ENCODE measurements at places on chromosomes 5 and 9. TPM values are rescaled to one million over a fixed set of nuclear protein-coding genes. Genes with fewer than 3 reads are reported as not detected.
A peak's percentile ranks its signal among the peaks of the same experiment; 100 is the strongest.

PIP5K1B gene
- 2.5 TPM for polyA plus RNA-seq

FBP1 gene
- 34.7 TPM for polyA plus RNA-seq

- DNase-seq: peak; percentile 82
These were observed 17.9 kb upstream of the POC5 start for GRCh38 chr5:75734913-75735789.

GRCh38 chr5:136808756-136809155 lies 443.4 kb upstream of the TRPC7 start:
- peak; percentile 55 for DNase-seq

DNA sequence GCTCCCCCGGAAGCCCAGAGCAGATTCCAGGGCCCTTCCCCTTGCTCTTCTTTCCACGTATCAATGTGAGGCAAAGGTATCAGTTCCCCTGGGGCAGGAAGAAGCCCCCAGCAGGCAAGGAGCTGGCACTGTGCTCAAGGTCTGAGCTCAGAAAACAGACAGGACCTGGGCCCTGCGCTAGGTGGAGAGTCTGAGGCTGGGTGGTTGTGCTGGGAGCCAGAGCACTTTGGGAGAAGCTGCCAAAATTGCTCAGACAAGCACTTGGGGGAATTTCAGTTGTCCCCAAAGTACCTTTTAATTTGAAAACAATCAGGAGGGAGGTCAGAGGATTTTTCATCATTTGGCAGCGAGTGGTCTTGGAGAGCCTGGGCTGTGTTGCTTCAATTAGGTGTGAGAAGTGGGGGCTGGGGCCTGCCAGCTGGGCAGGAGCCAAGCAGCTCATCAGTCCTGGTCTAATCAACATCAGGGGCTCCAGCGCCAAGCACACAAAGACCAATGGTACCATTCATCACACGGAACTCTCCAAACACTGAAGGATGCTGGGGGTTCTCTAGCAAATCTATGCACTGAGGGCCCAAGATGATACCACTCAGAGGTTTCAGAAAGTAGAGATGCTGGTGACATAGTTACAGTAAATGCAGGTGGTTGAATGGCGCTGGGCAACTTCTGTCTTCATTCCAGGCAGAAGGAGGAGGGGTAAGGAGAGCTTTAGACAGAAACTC lies 176.5 kb downstream of the SNX18 start:
- DNase-seq: peak; percentile 63

DPH7 gene
- polyA plus RNA-seq: 19.4 TPM

LOX gene
- 1.8 TPM for polyA plus RNA-seq

- peak; percentile 35 for DNase-seq
These were observed 1.0 kb upstream of the CRB2 start for GRCh38 chr9:123354806-123355508.

FAM153A gene
- 0.48 TPM for polyA plus RNA-seq

DNA sequence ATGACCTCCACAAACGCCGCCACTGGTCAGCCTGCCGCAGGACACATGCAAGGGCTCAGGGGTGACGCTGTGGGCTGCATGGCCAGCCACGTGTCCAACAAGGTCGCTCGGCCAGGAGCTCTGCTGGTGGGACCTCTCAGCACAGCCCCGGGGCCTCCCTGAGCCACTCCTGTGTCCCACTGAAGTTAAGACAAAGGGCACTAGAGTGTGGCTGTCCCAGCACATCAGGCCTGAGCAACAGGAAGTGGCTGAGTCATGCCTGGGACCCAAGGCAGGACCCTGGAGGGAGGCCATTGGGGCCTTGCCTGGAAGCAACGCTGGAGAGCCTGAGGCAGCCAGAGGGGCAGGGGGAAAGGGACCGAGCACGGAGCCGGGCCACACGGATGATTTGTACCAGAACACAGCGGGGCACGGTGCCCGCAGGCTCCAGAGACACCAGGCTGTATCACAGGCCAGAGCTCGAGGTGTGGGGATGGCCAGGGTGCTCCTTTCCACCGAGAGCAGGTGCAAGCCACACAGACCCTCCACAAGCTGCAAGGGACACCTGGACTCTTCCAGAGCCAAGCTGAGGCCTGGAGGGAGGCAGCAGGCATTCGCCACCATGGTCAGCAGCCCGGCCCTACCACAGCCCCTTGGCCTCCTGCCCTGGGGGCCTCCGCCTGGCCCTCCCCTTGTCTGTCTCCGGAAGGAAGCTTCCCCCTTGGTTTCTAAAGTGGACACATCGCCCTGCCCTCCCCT lies 6.5 kb upstream of the TMEM210 start:
- no peak for DNase-seq

DNA sequence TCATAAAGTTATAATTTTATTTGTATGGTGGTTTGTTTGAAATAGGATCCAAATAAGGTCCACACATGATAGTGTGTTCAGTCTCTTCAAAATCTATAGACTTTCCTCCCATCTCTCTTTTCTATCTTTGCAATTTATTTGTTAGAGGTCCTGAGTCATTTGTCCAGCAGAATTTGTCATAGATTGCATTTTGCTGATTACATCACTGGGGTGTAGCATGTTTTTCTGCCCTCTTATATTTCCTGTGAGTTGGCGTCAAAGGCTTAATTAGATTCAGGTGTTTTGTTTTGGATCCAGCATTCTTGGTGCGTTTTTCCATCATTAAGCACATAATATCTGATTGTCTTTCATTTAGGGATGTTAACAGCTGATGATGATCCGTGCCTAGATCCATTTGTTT lies 15.0 kb downstream of the CYFIP2 start:
- DNase-seq: no peak
